DMS79 (cell line): ENCODE measurements at places on chromosomes 3 and 15.

DNA sequence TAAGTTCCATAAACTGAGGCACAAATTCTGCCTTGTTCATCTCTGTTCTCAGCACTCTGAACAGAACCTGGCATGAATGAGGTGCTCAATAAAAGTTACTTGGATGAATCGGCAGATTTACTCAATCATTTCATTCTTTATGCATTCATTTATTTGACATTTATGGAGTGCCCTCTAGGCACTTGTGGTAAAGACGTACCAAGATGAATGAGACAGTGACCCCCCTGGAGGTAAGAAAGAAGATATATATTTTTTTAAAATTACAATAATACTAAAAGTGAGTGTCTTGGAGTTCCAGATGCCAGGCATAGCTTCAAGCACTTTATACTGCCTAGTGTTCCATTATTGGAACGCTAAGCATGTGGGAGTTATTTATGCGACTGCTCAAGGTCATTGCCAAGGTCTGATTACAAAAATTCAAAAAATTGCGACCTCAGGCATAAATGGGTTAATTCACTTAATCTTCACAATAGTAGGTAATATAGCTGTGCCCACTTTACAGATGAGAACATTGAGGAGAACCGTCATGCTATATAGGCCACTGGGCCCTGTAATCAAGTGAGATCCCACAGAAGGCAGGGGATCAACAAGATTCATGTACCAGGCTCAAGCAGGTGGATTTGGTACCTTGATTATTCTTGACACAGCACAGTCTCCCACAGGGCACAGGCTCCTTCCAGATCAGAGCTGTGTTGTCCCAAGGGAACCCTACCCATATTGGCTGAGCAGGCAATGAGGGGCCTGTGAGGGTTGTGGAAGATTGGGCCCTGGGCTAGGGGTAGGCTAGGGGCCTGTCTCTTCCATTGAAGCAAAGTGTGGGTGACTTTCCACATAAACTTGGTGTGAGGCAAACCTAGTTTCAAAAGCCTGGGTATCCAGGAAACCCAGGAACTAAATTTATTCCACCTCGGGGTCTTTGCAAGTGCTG is 10.7 kb downstream of the XIRP1 start:
- DNase-seq, result no peak

GRCh38 chr3:27591312-27592210 is 107.4 kb upstream of the SLC4A7 start:
- no peak for DNase-seq

DNA sequence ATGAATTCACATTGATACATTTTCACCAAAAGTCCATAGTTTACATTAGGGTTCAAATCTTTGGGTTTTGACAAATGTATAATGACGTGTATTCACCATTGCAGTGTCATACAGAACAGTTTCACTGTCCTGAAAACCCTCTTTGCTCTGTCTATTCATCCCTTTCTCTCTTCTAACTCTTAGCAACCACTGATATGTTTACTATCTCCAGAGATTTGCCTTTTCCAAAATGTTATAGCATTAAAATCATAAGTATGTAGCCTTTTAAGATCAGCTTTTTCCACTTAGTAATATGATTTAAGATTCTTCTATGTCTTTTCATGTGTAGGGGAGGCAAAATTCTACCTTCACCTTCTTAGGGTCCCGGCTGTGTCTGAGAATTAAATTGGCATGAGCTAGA is 203.8 kb downstream of the TPRG1 start:
- no peak for DNase-seq

DNA sequence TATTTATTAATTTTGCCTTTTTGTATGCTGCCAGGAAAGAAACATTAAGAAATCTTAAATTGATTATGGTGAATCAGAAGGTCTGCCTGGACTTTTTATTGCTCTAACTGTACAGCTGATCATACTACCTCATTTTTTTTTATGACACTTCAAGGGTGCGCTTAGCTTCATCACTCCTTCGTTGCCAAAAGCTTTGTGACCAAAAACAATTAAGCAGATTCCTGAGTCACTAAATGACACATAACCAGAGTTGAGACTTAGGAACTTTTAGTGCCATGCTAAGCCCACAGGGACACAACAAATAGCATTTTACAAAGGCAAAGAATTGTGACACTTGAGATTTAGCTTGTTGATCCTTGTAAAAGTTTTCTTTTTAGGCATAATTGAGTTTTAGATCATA is 4.9 kb downstream of the ADIPOQ start:
- DNase-seq, result no peak

GRCh38 chr3:48614044-48614443 is 4.6 kb upstream of the UQCRC1 start:
- no peak for DNase-seq

GRCh38 chr3:46001178-46001577 is 5.6 kb upstream of the FYCO1 start:
- no peak for DNase-seq

DNA sequence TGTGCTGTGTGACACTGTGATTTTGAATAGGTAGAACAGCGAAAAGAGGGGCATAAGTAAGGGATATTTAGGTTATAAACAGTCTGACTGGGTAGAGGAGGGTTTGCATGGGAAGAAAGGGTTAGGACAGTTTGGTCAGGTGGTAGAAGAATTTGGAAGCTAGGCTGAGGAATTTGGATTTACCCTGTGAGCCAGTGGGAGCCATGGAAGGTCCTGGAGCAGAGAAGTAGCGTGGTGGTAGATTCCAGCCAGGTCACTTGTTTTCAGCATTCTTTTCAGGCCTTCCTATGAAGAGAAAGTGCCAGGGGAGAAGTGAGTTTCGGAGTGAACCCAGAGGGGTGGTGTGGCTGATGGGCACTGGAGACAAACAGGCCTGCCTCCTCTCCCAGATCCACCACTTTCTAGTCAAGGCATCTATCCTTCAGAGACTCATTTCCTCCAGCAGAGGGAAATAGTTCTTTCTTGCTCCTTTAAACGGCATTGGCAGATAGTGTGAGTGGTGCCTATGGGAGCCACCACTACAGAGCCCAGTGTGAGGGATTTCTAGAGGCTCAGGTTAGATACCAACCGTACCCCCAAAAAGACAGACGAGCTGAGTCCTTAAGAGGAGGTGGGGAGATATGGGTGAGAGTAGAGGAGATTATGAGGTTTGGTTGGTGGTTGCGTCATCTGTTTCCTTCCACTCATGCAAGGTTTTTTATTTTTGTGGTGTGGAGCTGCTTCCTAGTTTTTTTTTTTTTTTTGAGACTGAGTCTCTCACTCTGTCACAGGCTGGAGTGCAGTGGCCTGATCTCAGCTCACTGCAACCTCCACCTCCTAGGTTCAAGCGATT is 21.2 kb downstream of the PXK start:
- no peak for DNase-seq

DNA sequence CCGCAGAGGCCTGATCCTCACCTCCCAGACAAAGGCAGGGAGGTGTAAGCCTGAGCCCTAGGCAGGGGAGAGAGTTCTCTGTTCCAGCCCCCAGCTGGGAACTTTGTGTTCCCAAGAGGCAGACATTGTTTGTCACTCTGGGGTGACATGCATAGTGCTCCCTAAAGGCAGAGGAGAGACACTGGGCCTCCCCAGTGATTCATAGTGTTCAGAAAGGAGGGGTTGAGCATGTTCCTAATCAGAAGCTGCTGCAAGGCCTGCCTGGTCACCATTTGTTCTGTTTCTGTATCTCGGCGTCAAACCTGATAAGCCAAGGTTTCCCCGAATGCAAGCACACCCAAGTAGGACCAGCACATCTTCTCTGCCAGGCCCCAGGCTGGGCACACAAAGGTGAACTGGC is 24.0 kb upstream of the SLC6A6 start:
- no peak for DNase-seq

GRCh38 chr15:93027413-93027812 is 61.6 kb downstream of the RGMA start:
- DNase-seq, result no peak
